ENCODE measurements at places on chromosomes 3 and 15.

DNA sequence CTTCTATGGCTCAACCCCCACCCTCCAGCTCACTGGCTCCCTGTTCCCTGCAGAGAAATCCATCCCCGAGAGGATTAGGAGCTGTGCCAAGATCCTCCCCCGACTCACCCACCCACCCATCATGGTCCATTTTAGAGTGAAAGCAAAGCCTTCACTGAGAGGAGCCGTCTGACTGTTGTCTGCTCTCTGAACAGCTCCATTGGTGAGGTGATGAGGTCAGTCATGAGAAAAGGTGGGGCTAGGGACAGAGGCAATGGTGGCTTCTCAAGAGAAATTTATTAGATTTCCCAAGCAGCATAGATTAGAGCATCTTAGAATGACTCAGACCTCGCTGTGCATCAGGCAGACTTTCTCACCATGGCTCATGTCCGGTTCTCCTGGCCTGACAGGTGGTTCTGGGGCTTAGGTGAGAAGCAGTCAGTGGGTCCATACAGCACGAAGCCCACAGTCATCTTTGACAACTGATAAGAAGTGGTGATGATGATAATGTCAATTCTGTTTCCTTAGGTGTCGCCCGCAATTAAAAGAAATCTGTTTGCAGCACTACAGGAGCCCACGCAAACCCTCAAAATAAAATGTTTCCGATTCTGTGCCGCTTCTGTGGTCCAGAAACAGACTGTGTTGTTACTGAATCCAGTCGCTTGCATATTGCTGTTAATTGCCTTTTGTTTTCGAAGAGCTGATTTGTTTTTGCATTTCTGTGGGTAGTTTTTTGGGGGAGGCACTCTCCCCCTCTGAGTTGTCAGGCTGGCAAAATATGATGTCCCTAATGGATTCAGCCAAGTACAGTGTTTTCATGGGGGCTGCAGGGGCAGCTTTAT is 24.8 kb upstream of the RHO start:
- no peaks in the 10 kb centered on the region for H3K4me1 ChIP-seq
- no peak overlapping the region for H3K27ac ChIP-seq
- H3K4me3 ChIP-seq, result no peak overlapping the region
- H3K36me3 ChIP-seq, result no peaks in the 10 kb centered on the region
- H3K27me3 ChIP-seq, result no peaks in the 10 kb centered on the region
- no peak for DNase-seq

GRCh38 chr3:16686679-16687078 is 81.5 kb upstream of the DAZL start:
- H3K4me3 ChIP-seq, result no peak overlapping the region
- no peaks in the 10 kb centered on the region for H3K36me3 ChIP-seq
- H3K4me1 ChIP-seq, result no peaks in the 10 kb centered on the region
- DNase-seq, result no peak

GRCh38 chr15:53126144-53126543 is 336.0 kb upstream of the ONECUT1 start:
- H3K4me1 ChIP-seq, result no peaks in the 10 kb centered on the region
- no peaks in the 10 kb centered on the region for H3K36me3 ChIP-seq
- H3K27ac ChIP-seq, result no peak overlapping the region
- no peaks in the 10 kb centered on the region for H3K27me3 ChIP-seq

- H3K27ac ChIP-seq, result no peak overlapping the region
- H3K4me3 ChIP-seq, result no peak overlapping the region
- no peak for DNase-seq
- peaks cover 52% of the 10 kb centered on the region for H3K36me3 ChIP-seq
Measured at GRCh38 chr3:156691920-156692319, 17.5 kb downstream of the TIPARP start.

DNA sequence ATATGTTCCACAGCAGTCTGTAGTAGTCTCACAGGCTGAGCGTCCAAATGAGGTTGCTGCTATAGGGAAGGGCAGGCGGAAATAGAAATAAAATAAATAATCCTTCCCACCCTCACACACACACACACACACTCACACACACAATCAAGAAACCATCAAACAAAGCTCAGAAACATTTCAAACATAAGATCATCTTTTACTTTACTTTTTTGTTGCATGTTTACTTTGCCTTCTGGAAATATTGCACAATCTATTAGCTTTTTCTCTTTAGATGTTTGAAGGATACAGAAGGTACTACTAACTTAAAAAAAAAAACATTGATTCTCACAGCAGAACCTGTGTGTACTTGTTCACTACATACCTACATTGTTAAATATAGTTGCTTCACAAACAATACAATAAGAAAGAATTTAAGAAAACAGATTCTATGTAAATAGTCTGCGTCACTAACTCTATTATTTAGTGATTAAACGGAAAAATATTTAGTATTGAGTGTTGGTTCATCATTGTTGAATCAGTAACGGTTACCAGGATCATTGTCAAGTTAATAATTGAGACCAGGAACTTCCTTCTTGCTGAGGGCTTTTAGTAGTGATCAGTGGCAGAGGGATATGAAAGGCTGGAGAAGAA is 20.5 kb downstream of the ALCAM start:
- peaks cover 13% of the 10 kb centered on the region for H3K27me3 ChIP-seq
- H3K4me1 ChIP-seq, result no peaks in the 10 kb centered on the region
- no peak for DNase-seq

DNA sequence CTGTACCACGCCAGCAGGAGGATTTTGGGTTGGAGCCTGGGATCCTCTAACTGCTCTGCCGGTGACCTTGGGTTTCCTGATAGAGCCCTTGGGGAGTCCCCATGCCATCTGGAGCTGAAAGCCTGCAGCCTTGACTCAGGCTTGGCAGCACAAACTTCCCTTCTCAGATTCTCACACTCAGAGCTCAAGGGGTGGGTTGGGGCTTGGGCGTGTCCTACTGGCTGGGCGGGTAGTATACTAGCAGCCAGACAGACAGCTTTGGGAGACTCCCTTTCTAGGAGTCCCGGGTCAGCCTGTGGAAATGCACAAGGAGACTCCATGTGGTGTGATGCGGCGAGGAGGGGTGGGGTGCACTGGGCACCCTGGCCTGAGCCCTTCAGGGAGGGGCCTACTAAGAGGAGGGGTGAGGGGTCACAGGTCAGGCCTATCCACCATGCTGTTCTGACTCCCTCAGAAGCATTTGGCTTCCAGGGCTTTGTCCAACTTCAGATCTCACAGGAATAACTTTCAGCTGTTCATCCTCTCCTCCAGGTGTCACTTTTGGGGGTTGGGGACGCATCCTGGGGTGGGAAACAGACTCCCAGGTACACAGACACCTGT is 21.6 kb upstream of the PLXNA1 start:
- no peak overlapping the region for H3K27ac ChIP-seq
- H3K27me3 ChIP-seq, result no peaks in the 10 kb centered on the region
- peaks cover 1% of the 10 kb centered on the region for H3K4me1 ChIP-seq
- no peak overlapping the region for H3K4me3 ChIP-seq
- no peak for DNase-seq
- H3K36me3 ChIP-seq, result no peaks in the 10 kb centered on the region

DNA sequence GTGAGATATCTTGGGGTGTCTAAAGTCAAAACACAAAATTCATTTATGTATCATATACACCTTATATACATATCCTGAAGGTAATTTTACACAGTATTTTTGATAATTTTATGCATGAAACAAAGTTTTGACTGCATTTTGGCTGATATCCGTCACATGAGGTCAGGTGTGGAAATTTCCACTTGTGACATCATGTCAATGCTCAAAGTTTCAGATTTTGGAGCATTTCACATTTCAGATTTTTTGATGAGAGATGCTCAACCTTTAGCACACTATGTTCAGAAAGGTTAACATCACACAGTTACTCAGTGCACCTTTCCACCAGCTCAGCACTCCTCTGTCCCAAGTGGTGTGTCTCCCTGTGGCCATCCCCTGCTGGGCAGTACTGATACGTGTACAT is 37.7 kb upstream of the CPB1 start:
- H3K27ac ChIP-seq, result no peak overlapping the region
- H3K4me1 ChIP-seq, result no peaks in the 10 kb centered on the region
- DNase-seq, result no peak
- no peaks in the 10 kb centered on the region for H3K36me3 ChIP-seq
- no peak overlapping the region for H3K4me3 ChIP-seq

DNA sequence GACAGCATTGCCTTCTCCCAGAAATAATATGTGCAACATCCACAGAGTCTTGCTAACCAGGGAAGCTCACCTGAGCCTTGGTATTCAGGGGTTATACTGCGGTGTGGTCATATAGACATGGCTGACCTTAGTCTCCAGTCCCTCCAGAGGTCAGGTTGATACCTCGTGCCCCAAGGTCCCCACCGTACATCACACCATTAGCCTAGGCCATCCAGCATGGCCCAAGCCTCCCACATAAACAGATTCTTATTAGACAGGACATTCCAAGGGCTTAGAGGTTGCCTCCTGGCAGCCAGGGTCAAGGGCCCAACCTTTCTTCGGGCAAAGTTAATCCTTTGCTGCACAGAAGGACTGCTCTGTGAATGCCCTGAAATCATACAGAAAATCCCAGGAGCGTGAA is 18.8 kb downstream of the ACAN start:
- H3K27me3 ChIP-seq, result peaks cover 4% of the 10 kb centered on the region
- no peaks in the 10 kb centered on the region for H3K4me1 ChIP-seq
- no peak overlapping the region for H3K4me3 ChIP-seq
- H3K27ac ChIP-seq, result no peak overlapping the region
- H3K36me3 ChIP-seq, result no peaks in the 10 kb centered on the region

GRCh38 chr3:112744825-112745566 is 101.7 kb downstream of the CD200R1L start:
- no peaks in the 10 kb centered on the region for H3K36me3 ChIP-seq
- peaks cover 7% of the 10 kb centered on the region for H3K4me1 ChIP-seq
- no peak for DNase-seq
- no peak overlapping the region for H3K4me3 ChIP-seq
- H3K27ac ChIP-seq, result no peak overlapping the region

- no peak overlapping the region for H3K27ac ChIP-seq
- DNase-seq, result peak; percentile 80
- peaks cover 1% of the 10 kb centered on the region for H3K4me1 ChIP-seq
- peaks cover 5% of the 10 kb centered on the region for H3K27me3 ChIP-seq
Measured at GRCh38 chr3:98022978-98023820, 11.9 kb downstream of the GABRR3 start.

GRCh38 chr15:71048913-71049675 is 66.2 kb upstream of the THSD4 start:
- peaks cover 15% of the 10 kb centered on the region for H3K27me3 ChIP-seq
- DNase-seq, result no peak
- H3K36me3 ChIP-seq, result no peaks in the 10 kb centered on the region
- H3K4me3 ChIP-seq, result no peak overlapping the region
- H3K4me1 ChIP-seq, result no peaks in the 10 kb centered on the region

DNA sequence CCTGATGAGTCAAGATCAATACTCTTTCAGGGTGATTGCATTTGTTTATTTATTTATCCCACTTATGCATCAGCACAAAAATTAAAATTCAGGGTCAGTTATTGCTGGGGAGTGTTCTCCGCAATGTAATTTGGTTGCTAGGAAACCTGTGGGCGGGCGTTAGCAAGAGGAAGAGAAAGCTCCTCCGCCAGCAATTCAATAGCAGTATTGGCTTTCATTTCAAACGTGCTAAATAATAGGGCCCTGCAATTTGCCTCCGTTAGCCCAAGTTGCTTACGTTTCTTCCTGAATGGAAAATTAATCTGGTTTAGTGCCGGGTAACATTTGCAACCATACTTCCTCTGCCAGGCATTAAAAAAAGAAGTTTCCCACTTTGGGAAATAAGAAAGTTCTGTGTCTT is 35.5 kb upstream of the PLCL2 start:
- no peaks in the 10 kb centered on the region for H3K27me3 ChIP-seq
- H3K4me3 ChIP-seq, result peak overlapping the region; percentile 66
- H3K36me3 ChIP-seq, result no peaks in the 10 kb centered on the region
- H3K4me1 ChIP-seq, result peaks cover 26% of the 10 kb centered on the region
- peak; percentile 65 for DNase-seq

- no peaks in the 10 kb centered on the region for H3K27me3 ChIP-seq
- H3K4me3 ChIP-seq, result no peak overlapping the region
- no peak overlapping the region for H3K27ac ChIP-seq
- no peaks in the 10 kb centered on the region for H3K36me3 ChIP-seq
Measured at GRCh38 chr3:186895406-186895805, 34.9 kb upstream of the ST6GAL1 start.

GRCh38 chr3:149615731-149616221 is 42.0 kb downstream of the WWTR1 start:
- H3K4me1 ChIP-seq, result no peaks in the 10 kb centered on the region
- no peak overlapping the region for H3K27ac ChIP-seq
- H3K36me3 ChIP-seq, result no peaks in the 10 kb centered on the region
- no peak for DNase-seq
- H3K27me3 ChIP-seq, result peaks cover 10% of the 10 kb centered on the region

GRCh38 chr3:50375258-50375931 is 16.1 kb upstream of the TMEM115 start:
- no peak overlapping the region for H3K4me3 ChIP-seq
- H3K4me1 ChIP-seq, result peaks cover 7% of the 10 kb centered on the region
- H3K27ac ChIP-seq, result no peak overlapping the region
- H3K27me3 ChIP-seq, result no peaks in the 10 kb centered on the region
- H3K36me3 ChIP-seq, result no peaks in the 10 kb centered on the region

GRCh38 chr15:79863886-79864285 is 32.9 kb downstream of the MTHFS start:
- no peak overlapping the region for H3K4me3 ChIP-seq
- H3K36me3 ChIP-seq, result peaks cover 39% of the 10 kb centered on the region
- DNase-seq, result no peak

DNA sequence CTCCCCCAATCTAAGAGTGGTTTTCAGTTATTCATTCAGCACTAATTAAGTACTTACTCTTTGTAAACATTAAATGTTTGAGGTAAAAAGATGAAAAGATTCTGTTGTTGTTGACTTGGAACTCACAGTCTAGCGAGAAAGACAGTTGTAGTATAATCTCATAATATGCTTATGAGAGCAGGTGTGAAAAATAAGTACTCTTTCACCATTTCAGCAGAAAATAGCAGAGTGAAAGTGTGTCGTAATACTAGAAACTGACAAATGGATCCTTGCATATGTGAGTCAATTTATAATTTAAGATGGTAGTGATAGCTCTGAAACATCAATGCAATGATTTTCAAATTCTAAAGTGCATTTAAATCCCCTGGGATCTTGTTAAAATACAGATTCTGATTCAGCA is 618.8 kb upstream of the CCDC54 start:
- H3K27me3 ChIP-seq, result no peaks in the 10 kb centered on the region
- H3K4me3 ChIP-seq, result no peak overlapping the region

DNA sequence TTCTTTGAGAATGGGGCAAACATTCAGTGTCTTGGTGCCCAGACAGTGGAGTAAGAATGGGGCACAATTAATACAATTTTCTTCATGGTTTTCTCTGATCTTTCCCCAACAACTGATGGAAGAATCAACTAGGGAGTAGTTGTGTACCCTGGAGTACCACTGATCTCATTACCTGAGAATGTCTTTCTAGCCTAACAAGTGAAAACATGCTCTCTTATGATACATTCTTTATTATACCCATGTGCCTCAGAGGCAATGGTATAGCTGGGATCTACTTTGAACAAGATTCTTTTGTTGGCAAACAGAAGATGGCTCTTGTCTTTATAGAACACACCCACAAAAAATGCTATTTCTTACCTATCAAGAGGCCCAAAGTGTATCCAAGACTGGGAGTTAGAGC is 250.6 kb upstream of the CMC1 start:
- no peaks in the 10 kb centered on the region for H3K27me3 ChIP-seq
- H3K4me3 ChIP-seq, result no peak overlapping the region
- H3K4me1 ChIP-seq, result peaks cover 4% of the 10 kb centered on the region
- no peaks in the 10 kb centered on the region for H3K36me3 ChIP-seq

GRCh38 chr3:170699158-170700053 is 113.5 kb upstream of the SLC7A14 start:
- no peak overlapping the region for H3K27ac ChIP-seq
- no peak overlapping the region for H3K4me3 ChIP-seq
- peaks cover 1% of the 10 kb centered on the region for H3K27me3 ChIP-seq
